ENCODE measurements at places on chromosomes 16 and 17.

GRCh38 chr16:56346131-56346890 is 79.0 kb downstream of the AMFR start:
- no peak for DNase-seq

DNA sequence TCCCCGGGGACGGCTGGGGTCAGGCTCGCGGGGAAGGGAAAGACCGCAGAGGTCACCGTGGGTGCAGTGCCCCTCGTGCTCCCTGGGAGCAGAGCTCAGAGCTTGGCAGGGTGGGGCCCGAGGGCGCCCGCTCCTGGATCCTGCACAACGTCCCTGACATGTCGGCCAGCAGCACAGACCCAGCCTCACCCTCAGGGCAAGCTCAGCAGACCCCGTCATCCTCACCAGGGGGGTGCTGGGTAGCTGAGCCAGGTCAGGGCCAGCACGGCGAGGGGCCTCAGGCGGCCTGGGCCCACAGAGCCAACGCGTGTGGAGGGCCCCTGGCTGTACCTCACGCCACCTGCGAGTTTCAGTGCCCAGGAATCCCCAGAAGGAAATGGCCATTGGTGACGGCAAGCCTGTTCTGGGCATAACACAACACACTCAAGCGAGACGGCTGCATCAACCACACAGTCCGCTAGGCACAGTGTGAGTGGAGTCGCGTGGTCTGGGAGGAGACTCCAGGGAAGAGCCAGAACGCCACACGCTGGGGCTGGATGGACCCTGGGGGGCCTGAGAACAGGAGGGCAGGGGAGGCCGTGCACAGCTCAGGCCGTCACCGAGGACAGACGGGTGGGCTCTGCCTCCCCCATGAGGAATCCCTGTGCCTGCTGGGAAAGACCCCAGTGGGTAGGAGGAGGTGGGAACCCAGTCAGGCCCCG is 60.3 kb downstream of the ZNF778 start:
- no peak for DNase-seq

DNA sequence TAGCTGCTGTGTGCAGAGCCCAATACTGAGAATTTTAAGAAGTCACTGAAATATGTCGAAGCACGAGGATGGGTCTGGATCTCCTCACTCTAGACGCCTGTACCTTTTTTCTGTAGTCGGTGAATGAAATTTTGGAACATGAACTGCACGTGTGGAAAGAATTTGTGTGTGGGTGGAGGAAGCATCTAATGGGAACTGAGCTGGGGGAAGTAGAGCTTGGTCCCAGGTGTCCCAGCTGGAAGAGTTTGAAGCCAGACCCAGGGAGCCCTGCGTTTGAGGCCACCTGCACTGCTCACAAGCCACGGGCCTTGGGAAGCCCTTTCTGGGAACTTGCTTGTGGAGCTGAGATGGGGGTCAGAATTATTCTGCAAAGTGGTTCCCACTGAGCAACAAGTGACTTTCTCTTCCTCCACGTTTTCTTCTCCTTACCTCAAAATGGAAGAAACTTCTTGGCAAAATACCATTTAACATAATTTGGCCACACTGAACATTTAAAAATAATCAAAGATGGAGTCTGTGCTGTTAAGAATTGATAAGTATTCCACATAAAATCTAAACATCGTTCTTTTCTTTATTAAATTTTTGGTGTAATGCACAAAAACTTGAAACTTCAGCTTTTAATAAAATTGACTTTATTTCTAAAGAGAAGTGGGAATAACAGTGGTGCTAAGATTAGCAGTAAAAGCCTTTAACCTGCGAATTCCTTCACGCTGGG is 163.8 kb downstream of the PRKCA start:
- DNase-seq, result no peak

DNA sequence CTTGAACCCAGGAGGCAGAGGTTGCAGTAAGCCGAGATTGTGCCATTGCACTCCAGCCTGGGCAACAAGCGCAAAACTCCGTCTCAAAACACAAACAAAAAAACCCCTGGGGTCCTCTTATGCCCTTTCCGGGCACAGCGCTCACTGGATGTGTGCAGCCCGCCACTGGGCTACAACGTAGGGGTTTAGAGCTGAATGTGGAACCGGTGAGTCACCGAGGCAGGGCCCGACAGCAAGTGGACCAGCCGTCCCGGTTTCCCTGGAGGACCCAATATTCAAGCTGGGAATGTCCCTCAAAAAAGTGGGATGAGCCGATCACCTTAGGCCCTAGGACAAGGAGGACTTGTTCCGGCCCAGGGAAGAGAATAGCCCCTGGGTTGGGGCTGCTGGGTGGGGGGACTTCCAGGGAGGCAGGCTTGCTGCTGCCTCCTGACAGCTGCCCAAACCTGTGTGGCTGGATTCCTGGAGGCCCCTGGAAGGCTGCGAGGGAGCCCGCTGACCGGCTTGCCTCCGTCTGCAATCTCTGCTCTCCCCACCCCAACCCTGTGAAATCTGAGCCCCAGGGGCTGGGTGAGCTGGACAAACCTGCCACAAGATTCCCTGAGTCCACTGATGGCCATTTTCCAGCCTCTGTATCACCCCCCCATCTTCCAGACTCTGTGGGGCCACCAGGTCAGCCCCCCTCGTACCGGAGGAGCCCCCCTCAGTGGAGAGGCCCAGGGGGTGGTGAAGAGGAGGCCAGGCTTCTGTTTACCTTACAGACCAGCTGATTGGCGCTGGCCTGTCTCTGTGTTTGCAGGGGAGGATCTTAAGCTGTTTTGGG is 2.9 kb upstream of the CLDN9 start:
- no peak for DNase-seq

GRCh38 chr16:54720259-54720658 is 210.4 kb upstream of the IRX5 start:
- no peak for DNase-seq

DNA sequence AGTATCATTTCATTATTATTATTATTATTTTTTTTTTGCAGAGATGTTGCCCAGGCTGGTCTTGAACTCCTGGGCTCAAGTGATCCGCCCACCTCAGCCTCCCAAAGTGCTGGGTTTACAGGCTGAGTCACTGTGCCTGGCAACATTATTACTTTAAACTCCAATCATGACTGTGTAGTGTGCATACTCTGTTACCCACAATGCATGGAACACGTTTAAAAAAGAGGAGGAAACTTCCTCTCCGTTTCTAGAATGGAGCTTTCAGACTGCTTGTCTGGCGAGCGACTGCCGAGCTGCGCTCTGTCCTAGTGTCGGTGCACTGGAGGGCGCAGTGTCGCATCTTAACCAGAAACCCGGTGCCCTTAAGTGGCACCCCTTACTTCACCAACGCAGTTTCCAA is 22.1 kb upstream of the FASN start:
- DNase-seq, result no peak

DNA sequence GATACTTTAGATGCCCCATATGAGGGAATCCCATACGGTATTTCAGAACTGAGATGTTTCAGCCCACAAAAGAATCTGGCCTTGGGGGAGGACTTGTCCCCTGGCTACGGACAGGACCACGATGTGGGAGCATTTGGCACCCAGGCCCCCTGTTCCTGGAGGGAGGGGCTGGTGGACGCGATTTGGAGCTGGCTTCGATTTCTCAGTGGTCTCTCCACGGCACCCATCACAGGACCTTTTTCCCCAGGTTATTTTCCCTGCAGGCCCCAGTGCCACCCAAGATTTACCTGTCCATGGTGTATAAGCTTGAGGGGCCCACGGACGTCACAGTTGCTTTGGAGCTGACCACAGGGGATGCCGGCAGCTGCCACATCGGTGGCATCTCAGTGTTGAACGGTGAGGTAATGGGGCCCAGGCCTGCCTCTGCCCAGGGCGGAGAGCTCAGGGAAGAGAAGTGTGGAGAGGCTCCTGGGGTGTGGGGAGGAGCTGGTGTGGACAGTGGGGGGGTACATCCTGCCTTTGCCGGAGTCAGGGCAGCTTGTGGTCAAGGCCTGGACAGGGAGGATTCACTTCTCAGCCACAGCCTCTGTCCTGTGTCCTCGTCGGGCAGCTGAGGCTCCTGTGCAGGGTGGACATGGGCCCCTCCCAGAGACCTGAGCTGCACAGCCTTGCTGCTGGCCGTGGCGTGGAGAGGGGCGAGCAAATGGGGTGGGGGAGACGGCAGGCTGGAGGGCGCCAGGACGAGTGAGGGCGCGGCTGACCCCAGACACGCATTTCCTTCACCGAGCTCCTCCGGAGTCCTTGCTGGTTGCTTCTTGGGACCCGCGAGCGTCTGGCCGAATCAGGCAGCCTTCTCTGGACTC is 9.9 kb downstream of the ENGASE start:
- no peak for DNase-seq

Data from activated CD8-positive, alpha-beta memory T cell treated with anti-CD3 and anti-CD28 coated beads, Interleukin-2, amount 50 U/mL, for 4 hours (primary cell).